ENCODE measurements at places on chromosomes 11 and 22.
A peak's percentile ranks its signal among the peaks of the same experiment; 100 is the strongest.

- no peak for DNase-seq
Measured at GRCh38 chr22:44032126-44032730, 8.1 kb downstream of the PARVB start.

- DNase-seq, result no peak
Measured at GRCh38 chr22:29275167-29275566, 7.1 kb downstream of the EWSR1 start.

GRCh38 chr11:126702987-126703386 lies 297.6 kb downstream of the KIRREL3 start:
- DNase-seq, result no peak

DNA sequence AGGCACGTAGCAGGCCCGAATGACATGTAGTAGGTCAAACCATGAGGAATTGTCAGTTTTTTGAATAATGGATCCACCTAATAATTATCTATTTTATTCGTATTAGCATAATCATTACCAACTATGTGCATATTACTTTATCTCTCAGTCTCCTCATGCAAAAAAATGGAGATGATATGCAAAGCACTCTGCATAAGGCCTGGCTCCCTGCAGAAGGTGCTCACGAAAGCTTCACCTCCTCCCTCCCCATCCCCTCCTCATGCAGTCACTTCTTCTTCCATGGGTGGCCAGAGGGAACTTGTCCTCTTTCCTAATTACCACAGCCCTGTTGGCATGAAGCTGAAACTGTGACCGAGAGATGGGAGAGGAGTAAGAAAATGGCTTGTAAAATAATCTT lies 20.8 kb upstream of the TSKU start:
- no peak for DNase-seq

DNA sequence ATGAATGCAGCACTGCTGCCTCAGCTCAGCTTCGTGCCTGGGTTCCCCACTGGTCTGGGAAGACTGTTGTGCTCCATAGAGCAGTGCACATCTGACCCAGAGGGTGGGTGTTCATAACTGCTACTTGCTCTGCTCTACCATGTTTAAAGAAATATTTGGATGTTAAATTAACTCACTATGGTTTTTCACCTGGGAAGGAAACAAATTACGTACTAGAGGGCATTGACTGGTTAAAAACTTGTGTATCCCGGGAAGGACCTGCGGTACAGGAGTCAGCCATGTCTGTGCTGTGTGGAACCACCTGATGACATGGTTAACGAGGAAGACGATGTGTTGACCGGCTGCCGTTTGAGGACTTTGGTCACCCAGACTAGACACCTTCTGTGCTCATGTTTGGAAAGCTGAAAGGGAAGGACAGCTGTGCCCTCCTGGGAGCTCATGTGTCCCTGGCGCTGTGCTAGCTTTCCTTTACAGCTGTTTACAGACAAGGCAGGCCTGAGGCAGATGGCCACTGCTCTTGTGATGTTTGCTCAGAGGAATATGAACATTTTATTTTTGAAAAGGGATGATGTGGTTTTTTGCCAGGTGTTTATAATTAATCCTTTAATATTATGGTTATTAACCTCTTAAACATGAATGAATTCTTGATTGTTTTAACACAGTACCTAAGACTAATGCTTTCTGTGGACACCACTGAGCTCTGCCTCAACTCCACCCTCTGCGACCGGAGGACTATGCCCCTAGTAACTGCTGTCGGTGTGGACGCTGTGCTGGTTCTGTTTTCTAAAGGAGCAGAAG lies 14.3 kb upstream of the AIFM3 start:
- peak; percentile 66 for DNase-seq

DNA sequence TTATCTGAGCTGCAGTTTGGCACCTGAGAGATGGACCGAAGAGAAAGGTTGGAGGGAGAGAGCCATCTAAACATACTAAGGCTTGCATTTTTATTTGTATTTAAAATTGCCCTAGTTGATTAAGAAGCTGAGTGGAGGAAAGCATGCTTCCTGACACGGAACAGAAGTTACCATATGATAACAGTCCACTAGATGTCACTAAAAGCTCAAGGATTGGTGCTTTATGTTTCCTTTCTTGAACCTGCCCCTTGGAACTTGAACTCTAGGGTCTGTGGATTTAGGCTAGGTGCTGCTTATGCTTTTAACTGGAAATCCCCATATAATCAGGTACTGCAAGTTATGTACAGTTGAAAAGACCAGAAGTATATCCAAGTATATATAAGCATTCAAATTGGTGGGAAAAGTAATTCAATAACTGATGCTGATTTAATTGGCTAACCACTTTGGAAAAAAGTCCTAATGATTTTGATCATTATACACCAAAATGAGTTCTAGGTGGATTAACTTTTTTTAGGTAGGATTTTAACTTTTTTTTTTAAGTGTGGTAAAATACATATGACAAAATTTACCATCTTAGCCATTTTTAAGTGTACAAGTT lies 9.5 kb downstream of the RBMXL2 start:
- no peak for DNase-seq

DNA sequence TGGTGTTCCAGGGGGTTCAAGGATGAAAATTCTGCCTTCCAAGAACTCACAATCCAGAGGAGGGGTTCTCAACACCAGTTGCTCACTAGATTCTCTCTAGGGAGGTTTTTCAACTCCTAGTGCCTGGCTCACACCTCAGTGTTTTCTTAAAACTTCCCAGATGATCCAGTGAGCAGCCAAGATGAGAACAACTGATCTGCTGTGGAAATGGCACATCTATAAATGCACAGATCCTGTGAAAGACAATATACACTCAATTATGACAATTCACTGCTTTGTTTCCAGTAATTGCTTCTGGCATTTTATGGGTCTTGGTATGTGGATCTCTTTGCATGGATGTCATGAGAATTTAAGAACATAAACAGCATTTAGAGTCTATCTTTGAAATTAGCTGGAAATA lies 45.2 kb upstream of the PRSS23 start:
- DNase-seq, result no peak

DNA sequence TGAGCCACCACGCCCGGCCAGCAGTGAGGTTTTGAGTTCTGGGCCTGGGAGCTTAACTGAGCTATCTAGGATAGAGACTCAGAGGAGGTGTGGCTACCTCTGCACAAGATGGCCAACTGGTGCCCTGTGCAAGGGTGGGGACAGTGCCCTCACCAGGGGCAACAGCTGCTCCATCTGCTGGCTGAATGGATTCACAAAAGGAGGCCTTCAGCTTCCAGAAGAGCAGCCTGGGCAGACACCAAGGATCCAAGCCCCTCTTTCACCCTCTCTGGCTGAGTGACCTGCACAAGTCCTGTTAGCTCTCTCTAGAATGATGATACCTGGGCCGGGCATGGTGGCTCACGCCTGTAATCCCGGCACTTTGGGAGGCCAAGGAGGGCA lies 33.5 kb upstream of the BAIAP2L2 start:
- DNase-seq, result peak; percentile 9

DNA sequence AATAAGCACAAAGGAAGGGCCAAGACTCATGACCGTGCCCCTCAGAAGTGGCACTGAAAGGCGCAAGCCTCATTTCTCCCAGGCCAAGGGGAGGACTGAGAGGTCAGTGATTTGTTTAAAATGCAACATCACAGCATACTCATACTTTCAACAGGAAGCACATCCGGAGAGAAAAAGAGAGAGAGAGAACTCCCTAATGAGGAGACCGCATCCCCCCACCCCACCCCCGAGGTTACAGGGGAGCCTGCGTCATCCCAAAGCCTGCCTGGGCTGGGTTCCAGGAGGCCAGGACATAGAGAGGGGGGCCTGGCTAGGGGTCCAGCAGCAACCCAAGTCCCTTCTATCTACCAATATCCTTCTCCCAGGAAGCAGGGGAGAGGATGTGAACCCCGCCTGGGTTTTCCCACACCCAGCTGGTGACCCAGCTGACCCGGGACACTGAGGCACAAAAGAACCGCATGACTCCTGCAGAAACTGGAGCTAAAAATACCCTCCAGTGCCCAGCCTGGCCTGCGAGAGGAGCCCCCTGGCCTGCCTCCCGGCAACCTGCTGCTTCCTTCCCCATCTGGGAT lies 3.8 kb downstream of the CSNK1E start:
- no peak for DNase-seq

DNA sequence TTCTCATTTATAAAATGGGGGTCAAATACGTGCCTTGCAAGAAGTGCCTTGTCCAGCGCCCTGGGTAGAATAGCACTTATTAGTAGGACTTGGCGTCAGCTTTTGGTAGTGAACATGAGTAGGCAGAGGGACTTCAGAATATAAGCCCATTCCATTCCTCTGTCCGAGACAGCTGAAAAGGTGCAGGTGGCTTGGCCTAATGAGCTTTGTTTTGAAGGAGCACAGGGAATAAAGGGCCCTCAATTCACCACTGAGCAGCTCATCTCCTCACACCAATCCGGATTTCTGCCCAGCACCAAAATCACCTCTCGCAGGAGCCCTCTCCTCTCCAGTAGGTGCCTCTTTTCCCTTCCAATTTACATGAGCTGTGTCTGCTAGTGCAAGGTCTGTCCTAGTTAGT lies 91.2 kb downstream of the DSCAML1 start:
- DNase-seq, result peak; percentile 16

DNA sequence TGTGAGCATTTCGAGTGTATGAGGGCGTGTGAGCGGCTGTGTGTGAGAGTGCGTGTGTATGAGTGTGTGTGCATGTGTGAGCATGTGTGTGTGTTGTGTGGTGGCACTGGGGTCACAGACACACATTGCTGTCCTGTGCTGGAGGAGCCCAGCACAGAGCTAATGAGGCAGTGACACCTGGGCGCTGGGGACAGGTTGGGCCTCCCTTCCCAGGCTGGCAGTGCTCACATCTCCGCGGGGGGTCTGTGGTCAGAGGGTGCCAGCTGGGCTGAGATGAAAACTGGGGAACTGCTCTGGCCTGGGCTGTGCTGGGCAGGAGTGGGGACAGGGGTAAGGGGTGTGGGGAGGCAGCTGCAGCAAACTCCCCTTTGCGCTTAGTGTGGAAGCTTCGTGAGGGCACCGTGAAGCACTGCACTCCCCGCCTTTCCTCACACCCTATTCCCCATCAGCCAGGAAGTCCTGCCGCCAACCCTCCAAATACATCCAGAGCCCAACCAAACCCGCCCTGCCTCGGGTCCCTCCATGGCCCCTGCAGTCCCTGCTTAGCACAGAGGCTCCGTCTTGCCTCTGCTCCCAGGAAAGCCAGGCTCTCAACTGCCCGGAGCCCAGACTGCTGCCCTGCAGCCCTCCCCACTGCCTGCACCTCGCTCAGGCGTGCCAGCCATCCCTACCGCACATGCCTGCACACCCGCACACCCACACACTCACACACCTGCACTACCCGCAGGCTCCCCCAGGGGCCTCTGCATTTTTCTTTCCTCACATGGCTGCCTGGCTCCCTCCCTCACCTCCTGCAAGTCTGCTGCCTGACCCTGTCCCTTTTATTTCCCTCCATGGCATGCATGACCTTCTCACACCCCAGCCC lies 62.0 kb upstream of the THY1 start:
- no peak for DNase-seq

GRCh38 chr11:54985731-54986130 lies 276.2 kb upstream of the TRIM48 start:
- DNase-seq, result no peak

GRCh38 chr11:86067009-86067850 lies 1.7 kb downstream of the PICALM start:
- no peak for DNase-seq

- DNase-seq, result no peak
Measured at GRCh38 chr11:80136991-80137390, 696.2 kb upstream of the TENM4 start.

GRCh38 chr11:66863428-66864125 lies 6.7 kb downstream of the LRFN4 start:
- no peak for DNase-seq

GRCh38 chr22:25624476-25624875 lies 60.0 kb downstream of the GRK3 start:
- no peak for DNase-seq

DNA sequence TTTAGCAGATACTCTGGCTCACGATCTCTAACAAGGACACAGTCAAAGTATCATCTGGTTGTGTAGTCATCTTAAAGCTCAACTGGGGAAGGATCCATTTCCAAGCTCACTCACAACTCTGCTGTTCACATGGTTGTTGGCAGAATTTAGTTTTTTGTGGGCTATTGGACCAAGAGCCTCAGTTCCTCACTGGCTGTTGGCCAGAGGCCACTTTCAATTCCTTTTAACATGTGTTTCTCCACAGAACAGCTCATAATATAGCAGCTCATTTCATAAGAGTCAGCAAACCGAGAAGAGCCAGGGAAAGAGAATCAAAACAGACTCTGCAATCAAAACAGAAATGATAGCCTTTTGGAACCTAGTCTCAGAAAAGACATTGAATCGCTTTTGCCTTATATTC lies 22.6 kb downstream of the IZUMO1R start:
- no peak for DNase-seq

GRCh38 chr22:35400501-35400790 lies 506 bp downstream of the MCM5 start:
- no peak for DNase-seq

All from NCI-H524 treated with DMSO at 0.1 percent for 48 hours (cell line).